Activated CD8-positive, alpha-beta memory T cell treated with anti-CD3 and anti-CD28 coated beads for 48 hours (primary cell): ENCODE measurements at places on chromosomes 7 and 10.
A peak's percentile ranks its signal among the peaks of the same experiment; 100 is the strongest.

DNA sequence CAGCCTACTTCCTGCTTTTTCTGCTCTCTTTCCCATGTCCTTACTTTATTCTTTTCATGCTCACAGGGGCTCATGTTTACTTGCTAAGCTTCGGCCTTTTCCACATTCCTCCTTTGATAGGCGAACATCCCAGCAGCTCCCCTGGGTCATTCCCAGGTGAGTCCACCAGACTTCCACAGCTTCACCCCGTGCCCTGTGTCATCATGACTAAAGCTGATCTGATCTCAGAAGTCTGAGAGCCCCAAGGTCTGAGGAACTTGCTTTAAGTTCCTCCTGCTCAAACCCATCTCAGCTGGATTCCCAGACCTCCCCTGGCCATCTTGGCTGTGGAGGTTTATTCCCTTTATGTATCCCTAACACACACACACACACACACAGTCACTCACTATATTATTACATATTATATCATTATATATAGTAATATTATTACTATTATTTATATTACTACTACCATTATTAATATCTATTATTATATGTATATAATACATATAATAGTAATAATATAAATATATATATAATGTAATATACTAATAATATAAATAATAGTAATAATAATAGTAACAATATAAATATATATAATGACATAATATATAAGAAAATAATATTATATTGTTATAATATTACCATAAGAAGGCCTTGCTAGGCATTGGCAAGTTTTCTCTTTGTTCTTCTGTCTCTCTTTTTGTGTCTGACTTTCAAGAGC, 295.9 kb downstream of the PTEN start:
- DNase-seq = no peak

DNA sequence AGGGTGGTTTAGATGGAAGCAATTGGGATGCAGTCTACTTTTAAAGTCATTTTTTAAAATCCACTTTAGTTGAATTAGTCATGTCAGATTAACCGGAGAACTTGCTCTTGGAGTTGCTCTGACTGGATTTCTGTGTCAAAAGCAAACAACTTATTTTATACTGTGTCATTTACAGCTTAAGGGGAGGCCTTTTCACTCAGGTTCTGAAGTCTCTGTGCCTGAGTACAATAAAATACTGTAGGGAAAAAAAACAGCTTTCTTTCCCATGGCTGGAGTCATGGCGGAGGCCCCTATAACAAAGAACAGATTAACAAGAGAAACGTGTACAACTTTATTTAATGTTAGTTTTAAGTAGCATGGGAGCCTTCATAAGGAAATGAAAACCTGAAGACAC, 39.2 kb upstream of the MSRB2 start:
- DNase-seq = no peak

- no peak for DNase-seq
Observed at GRCh38 chr7:6513541-6513940, 37.7 kb downstream of the GRID2IP start.

GRCh38 chr7:48150086-48150485, 21.2 kb upstream of the ABCA13 start:
- no peak for DNase-seq

DNA sequence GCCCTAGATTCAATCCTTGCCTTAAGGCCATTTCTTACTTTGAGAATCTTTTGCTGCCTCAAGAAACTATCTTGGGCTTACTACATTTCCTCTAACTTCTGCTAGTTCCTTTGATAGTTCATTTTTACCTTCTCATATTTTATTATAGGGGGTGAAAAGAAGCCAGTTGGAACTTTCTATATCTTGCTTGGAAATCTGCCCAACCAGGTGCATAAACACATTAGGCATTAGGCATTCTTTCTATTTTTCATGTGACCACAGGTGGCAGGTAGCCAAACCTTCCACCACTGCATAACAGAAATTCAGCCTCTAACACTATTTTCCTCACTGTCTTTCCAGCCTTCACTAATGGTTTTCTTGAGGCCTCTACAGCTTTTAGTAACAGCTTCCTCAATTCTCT, 300.0 kb upstream of the SP8 start:
- DNase-seq = no peak

DNA sequence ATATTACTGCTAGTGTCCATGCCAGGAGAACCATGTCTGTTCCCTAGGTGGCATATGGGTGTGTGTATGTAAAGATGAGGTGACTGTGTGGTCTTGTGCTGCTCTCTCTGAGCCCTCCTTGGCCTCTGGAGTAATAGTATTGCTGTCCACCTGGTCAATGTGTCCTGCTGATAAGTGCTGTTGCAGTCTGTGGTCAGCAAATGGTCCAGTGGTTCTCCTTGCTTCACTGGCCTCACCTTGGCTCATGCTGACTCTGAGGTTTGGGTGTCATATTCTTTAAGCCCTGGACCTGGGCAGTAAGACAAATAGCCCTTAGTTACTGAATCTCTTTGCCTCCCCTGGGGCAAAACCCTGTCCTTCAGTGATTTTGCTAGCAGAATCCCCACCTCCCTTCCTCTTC, 56.8 kb downstream of the TPST1 start:
- DNase-seq = no peak

DNA sequence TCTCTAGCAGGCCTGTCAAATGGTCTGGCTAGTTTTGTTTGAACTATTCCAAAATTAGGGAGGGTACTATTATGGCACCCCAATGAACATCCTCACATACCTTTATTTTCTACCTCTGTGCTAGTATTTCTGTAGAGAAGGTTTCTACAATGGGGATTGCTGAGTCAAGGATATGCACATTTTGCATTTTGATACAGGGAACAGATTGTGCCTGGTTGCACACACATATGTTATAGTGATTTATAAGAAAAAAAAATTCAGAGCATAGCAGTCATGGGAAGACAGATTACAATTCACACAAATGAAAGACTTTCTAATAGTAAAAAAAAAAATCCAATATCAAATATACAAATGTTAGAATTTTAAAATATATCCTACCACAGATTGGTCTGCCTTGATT, 14.1 kb upstream of the NRBF2 start:
- DNase-seq = no peak

- DNase-seq = no peak
Observed at GRCh38 chr10:113693348-113693747, 13.6 kb downstream of the CASP7 start.

DNA sequence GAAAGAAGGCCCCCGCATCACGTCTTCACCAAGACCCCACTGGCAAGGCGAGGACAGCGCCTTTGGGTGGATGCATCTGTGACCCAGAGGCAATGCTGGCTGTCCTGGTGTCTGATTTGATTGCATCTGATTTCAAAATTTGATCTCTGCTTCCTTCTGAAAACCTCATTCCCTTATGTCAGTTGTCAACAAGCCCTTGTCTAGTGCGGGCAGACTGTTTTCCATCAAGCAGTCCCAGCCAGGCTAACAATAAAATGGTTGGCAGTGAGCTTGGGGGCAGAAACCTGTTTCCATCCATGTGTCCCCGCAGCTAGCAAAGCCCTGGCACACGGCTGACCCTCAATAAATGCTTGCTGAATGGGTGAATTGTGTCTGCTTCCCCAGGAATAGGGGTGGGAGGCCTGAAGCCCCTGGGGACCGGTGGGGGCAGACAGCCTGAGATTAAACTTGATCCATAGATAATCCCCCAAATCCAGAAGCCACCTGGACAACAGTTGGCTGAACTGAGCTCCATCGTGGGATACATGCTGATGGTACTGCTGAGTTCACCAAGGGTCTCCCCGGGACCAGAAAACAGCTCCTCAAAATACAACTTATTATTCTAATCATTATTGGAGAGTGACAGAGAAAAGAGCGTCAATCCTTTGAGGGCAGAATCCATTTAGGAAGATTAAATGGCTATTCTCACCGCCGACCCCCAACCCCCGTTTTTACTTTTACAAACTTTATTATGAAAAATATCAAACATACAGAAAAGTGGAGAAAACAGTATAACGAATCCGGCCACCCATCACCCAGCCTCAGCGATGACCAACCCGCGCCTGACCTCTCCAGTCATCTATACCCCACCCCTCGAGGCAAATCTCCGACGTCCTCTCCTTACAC, 912 bp upstream of the DUSP5 start:
- no peak for DNase-seq

DNA sequence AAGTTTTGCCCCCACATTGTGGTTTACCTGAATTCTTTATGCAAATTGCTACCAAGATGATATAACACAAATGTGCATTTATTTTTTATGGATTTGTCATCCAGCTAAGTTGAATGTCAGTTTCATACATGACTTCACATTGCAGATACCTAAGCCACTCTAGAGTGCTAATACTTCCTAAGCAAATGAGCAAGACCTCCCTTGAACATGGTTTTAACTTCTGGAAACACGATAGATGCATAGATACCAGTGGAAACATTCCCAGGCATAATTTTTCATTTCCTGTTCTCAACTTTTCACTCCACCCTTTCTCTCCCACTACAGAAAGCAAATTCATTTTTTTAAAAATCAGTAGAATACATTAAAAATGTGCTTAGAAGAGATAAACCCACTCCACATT, 20.3 kb downstream of the GOT1 start:
- no peak for DNase-seq

GRCh38 chr7:67019562-67020390, 23.1 kb downstream of the TYW1 start:
- DNase-seq = no peak

DNA sequence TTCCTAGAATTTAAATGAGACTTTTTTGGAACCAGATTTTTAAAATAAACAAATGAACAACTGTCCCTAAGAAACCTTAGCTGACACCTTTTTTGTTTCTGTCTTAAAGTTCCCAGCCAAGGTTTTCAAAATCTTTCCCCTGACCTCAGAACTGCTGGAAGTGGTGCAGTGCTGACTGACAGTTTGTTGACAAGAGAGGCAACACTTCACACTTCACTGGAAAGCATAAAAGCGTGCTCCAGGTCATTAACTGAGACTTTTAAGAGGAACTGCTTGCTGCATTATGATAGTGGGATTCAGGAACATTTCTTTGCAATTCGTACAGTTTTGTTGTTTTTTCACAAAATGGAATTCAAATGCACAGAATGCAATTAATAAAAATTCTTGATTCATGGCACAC, 36.2 kb downstream of the SYPL1 start:
- no peak for DNase-seq

- DNase-seq = no peak
Observed at GRCh38 chr7:4054158-4054557, 627.9 kb upstream of the FOXK1 start.

DNA sequence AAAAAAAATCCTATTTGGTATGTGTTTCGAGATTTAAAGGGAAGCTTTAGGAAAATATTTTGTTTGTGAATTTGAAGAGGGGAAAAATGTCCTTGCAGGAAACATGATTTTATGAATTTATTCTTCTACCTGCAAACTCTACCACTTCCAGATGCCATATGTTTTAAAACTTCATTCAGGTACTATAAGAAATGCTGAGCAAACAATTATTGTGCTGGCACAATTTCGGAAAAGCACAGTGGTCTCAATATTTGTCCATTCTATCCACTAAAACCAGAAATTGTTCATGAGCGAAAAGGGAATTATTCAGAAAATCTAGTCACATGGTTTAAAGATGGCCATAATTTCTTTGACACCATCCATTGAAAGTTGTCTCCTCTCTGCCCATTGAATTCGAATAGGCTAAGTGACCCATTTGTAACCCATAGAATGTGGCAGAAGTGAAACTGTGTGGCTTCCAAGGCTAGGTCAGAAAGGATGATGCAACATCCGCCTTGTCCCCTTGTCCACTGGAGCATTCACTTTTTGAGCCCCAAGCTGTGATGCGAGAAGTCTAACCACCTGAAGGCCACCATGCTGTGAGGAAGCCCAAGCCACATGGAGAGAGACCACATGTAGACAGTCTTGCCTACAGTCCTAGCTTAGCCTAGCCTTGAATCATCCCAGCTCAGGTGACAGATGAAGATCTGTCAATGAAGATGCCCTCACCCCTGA, 189.8 kb upstream of the PRKCQ start:
- no peak for DNase-seq

DNA sequence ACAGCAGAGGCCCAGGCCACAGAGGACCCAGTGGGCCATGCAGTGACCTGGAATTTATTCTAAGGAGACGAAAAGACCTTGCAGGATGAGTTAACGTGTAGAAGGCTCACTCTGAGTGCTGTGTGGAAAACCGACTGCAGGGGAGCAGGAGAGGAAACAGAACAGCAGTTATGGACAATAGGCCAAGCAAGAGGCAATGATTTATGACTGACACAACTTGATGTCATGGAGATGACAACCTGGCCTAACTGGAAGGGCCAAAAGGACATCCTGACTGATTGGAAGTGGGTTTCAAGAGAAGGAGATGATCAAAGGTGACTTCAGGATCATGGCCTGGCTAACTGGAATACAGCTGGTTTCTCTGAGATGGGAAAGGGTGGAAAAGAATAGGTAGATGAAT, 70.2 kb upstream of the RAPGEF5 start:
- no peak for DNase-seq

GRCh38 chr10:70498970-70499835, 20.6 kb downstream of the PALD1 start:
- no peak for DNase-seq

- no peak for DNase-seq
Observed at GRCh38 chr10:118812393-118812740, 57.6 kb upstream of the CACUL1 start.

- no peak for DNase-seq
Observed at GRCh38 chr10:42477170-42477569, 161.2 kb downstream of the ZNF33B start.

GRCh38 chr7:101688183-101688831, 59.2 kb upstream of the MYL10 start:
- peak; percentile 88 for DNase-seq

- DNase-seq = no peak
Observed at GRCh38 chr10:92593619-92594588, 974 bp downstream of the KIF11 start.

GRCh38 chr10:49058463-49059255, 56.7 kb downstream of the VSTM4 start:
- no peak for DNase-seq

DNA sequence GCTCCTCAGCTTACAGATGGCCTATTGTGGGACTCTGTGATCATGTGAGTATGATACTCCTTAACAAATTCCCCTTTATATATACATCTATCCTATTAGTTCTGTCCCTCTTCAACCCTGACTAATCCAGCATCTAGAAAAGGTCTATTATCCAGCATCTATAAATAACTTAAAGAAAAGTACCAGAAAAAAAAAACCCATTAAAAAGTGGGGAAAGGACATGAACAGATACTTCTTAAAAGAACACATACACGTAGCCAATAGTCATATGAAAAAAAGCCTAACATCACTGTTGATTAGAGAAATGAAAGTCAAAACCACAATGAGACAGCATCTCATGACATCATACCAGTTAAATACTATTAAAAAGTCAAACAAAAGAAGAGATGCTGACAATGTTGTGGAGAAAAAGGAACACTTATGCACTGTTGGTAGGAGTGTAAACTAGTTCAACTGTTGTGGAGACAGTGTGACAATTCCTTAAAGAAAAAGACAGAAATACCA, 549.5 kb upstream of the GRM3 start:
- no peak for DNase-seq

DNA sequence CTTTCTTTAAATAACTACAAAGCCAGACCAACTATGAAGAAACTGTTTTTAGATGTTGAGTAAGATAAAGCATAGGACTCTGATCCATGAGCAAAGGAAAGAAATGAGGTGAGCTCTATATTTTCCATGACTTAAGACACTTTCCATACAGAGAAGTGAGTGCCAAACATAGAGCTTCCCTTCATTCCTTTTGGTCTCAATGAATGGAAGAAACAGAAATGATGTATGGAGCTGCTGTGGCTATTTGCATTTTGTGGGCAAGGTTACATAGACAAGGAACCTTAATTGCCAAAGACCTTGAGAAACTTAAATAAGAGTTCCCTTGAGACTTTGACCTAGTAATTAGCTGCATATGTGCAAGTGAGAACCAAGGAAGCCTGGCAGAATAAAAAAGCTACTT, 1152.2 kb downstream of the XPNPEP1 start:
- no peak for DNase-seq
